ENCODE measurements at places on chromosomes 5 and 9.

- DNase-seq, result no peak
These were observed 178.8 kb downstream of the CSNK1G3 start for GRCh38 chr5:123690821-123691220.

- DNase-seq, result no peak
These were observed 572.1 kb downstream of the TLE4 start for GRCh38 chr9:80143899-80144298.

- no peak for DNase-seq
These were observed 108.8 kb upstream of the RAPGEF1 start for GRCh38 chr9:131848570-131849160.

GRCh38 chr9:34512131-34513078, 10.4 kb downstream of the ENHO start:
- DNase-seq, result no peak

DNA sequence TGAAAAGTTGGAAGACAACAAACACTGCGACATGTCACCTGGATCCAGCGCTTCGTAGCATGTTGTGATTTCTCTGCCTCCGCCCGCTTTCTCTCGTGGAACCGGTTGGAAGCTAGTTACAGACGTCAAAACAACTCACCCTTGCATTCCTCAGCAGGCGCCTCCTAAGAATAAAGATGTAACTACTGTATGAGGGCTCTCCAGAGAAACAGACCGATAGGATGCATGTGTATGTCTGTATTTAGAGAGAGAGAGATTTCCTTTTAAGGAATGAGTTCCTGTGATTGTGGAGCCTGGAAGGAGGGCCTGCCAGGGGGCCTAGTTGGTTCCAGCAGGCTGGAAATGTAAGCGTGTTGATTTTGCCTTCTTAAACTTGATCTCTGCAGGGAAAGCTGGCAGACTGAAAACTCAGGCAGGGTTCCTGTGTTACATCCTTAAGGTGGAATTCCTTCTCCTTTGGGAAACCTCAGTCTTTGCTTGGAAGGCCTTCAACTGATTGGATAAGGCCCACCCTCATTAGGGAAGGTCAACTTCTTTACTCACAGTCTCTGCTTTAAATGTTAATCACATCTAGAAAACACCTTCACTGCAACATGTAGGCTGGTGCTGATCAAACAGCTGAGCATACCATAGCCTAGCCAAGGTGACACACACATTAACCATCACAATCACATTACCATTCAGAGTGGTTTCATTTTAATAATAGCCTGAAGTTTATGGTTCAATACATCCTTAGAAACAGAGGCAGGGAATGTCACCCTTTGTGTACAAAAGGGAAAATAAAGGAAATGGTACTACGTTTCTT, 163.8 kb downstream of the SYK start:
- no peak for DNase-seq

DNA sequence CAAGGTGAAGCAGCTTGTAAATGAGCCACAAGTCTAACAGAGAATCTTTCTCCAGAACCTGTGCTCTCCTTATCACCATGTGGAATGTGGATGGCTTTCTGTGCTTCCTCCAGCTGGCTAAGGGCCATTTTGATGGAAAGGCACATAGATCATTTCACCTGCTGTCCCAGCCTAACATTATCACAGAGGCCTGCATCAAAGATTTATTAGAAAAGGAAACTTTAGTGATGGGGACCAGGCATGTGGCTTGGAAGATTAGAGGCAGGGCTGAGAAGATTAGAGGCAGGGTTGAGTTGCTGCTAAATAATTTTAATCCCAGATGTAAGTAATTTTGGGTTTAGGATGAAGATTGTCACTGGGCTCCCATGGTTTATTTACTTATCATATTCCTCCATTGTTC, 6.3 kb downstream of the SPEF2 start:
- no peak for DNase-seq

DNA sequence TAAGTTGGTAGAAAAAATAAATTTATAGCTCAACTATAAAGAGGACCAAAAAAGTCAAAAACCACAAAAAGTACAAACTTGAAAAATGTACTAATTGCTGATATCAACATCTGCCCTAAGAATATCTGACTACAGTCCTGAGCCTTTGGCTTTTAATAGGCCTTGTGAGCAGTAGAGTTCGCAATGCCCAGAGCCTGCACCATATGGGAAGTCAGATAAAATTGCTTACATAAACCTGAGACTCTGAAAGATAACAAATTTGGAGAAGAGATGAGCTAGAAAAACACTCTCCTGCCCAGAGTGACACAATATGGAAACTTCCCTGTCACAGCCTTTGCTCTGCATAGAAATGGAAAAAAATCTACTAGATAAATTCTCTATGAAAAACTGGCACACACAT, 368.0 kb upstream of the GRIN3A start:
- DNase-seq, result no peak

DNA sequence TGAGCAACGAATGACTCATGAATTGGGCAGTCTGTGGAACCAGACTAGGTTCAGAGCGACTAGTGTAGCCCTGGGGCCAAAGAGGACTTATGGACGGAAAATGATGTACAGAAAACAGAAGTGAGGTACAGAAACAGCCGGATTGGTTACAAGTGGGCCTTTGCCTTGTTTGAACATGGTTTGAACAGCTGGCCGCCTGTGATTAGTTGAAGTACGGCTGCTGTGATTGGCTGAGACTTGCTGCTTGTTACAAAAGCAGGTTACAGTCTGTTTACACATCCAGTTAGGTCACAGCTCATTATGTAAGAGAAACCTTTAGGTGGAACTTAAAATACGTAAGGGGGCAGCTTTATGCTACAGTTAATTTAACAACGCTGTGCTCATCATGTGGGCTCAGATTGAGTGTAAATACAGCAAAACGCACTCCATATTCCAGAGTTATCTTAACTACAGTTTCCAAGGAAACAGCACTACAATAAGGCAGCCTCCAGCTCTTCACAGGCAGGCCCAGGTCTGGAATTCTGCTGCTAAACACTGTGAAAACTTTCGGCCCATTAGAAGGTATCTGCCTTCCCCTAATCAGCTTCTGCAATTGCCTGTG, 6.5 kb downstream of the AMACR start:
- DNase-seq, result no peak

DNA sequence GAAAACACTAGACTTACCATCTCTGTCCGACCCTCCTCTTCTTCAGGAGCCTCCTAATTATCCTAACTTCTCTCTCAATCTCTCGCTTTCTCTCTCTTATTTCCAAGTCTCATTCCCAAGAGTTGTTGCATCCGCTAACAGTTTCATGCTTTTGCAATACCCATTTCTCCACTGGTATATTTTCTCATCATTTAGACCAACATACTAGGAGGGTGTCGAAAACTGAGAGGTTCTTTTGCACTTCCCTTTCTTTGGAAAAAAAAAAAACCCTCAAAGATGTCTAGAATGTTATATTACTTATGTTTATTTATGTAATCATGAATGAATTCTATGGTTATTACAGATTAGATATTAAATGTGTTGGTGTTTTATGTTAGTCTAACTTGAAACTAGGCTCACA, 35.9 kb downstream of the SPZ1 start:
- no peak for DNase-seq

DNA sequence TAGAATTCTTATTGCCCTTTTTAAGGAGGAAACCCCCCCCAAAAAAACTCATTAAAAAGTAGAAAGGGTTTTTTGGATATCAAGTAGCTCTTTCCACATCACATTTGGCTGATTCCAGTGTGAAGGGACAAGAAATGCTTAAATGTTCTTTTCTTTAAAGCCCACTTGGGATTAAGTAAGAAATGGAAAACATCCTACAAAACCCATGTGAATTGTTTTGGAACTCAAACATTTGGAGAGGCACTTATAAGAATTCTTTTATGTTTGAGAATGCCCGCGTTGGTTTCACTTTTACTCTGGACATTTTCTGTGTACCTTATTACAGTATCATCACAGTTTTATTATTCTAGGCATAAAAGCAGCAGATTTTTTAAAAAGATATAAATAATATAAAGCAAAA, 301.1 kb upstream of the ACTBL2 start:
- no peak for DNase-seq

All from cerebellar nuclear complex (tissue), 1 donor.